ENCODE measurements at places on chromosomes 2 and 18.

GRCh38 chr18:3264362-3264761, 2.4 kb downstream of the MYL12B start:
- DNase-seq, result no peak

DNA sequence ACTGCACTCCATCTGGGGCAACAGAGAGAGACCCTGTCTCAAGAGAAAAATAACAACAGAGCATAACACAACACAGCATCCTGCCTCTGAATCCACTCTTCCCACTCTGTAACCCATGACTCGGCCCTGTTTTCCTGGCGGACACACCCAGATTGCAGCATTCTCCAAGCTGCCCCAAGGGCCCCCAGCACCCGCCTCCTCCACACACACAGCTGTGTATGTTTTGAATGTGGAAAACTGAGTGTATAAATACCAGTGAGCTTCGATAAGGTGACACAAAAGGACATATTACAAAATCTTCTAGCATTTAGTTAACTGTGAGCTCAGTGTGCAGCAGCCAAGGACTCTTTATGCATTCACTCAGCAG, 13.0 kb downstream of the IMPA2 start:
- DNase-seq, result no peak

- DNase-seq, result no peak
Observed at GRCh38 chr18:76259711-76260110, 235.3 kb downstream of the ZNF516 start.

DNA sequence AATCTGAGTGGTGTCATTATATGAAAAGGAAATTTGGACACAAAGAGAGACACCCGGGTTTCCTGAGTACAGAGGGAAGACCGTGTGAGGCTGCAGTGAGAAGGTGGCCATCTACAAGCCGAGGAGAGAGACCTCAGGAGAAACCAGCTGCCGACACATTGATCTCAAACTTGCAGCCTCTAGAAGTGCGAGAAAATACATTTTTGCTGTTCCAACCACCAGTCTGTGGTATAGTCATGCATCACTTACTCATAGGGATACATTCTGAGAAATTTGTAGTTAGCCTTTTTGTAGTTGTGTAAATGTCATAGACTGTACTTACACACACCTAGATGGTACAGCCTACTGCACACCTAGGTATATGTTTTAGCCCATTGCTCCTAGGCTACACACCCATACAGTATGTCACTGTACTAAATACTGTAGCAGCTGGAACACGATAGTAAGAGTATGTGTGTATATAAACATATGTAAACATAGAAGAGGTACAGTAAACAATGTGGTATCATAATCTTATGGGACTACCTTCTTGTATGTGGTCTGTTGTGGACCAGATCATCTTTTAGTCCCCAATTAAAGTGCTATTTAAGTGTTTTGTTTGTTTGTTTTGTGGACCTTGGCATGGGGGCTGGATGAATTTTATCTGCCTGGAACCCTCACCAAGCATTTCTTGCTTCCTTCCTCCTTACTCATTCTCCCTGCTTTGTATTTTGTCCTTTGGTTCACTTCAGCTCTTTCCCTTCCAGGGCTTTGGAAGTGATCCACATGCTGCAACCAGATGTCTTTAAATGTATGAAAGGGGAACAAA, 38.3 kb upstream of the SESTD1 start:
- no peak for DNase-seq

DNA sequence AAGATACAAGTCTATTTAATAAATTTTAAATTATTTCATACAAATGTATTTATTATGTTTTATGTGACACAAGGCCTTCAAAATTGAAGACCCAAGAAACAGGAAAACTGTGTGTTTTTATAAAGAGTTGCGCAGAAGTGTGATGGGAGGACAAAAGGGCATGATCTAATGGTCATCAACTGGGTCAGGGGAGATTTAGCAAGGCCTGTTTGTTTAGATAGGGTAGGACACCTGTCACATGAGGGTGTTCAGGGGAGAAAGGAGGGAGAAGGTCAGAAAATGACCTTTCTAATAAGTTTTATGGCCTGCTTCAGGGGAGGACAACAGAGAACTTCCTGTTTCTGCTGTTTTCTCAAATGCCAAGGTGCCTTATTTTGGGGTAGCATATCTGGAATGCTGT, 528.8 kb downstream of the STK39 start:
- DNase-seq, result no peak

GRCh38 chr2:215301994-215302393, 9.9 kb upstream of the ATIC start:
- no peak for DNase-seq

DNA sequence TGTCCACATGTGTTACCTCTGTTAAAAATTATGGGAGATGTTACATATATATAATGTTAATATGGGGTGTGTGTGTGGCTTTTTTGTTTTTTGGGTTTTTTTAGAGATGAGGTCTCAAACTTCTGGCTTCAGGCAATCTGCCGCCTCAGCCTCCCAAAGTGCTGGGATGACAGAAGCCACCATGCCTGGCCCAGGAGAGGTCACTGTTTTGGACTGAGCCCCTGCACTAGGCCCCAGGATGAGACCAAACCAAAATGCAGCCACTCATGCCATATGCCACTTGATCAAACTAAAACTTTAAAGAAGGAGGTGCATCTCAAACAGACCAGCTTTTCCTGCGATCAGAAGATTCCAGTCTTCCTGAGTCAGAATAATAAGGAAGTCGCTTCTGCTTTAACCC, 2.5 kb downstream of the ADI1 start:
- no peak for DNase-seq

DNA sequence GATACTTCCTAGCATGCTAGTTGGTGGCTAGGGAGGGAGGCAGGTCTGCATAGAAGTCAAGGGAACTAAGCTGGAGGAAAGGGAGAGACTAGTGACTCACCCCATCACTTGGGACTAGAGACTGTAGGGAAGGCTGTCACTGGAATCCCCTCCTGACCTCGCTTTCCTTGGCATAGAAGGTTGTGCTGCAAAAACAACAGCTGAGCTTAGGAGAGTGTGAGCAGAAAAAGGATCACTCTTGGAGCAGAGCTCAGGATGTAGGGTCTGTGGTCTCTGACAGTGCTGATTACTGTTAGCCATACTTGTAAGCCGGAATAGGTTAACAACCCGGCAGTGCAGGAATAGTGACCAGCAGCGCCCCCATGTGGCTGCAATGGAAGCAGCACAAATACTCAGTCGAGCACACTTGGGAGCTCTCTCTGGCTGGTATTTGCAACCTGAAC, 66.9 kb upstream of the SMAD2 start:
- no peak for DNase-seq

GRCh38 chr2:3117650-3118216, 259.9 kb downstream of the EIPR1 start:
- no peak for DNase-seq

GRCh38 chr18:51522821-51523220, 325.3 kb upstream of the MEX3C start:
- DNase-seq, result no peak

All from T-helper 9 cell (primary cell).